NT2/D1 (cell line): ENCODE measurements at places on chromosomes 7 and 10.

- DNase-seq: no peak
Observed at GRCh38 chr7:113085781-113086390, 741 bp downstream of the GPR85 start.

GRCh38 chr7:76086070-76086469 lies 38.2 kb downstream of the MDH2 start:
- no peak for DNase-seq

DNA sequence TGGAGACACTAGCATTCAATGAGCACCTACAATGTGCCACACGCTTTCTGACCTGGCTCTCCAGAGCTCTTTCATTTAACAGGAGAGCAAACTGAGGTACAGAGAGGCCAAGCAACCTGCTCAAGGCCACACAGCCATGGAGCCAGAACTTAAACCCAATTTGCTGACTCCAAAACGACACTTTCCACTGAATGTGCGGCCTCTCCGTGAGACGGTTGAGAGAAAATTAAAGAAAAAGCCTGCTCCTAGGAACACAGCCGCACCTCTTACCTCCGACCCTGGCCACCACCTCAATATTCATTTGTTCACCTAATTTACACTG lies 42.8 kb downstream of the ZCCHC24 start:
- no peak for DNase-seq

- DNase-seq: no peak
Observed at GRCh38 chr7:145497911-145498525, 618.6 kb upstream of the CNTNAP2 start.

GRCh38 chr10:110408203-110408871 lies 89.4 kb upstream of the DUSP5 start:
- peak; percentile 42 for DNase-seq

DNA sequence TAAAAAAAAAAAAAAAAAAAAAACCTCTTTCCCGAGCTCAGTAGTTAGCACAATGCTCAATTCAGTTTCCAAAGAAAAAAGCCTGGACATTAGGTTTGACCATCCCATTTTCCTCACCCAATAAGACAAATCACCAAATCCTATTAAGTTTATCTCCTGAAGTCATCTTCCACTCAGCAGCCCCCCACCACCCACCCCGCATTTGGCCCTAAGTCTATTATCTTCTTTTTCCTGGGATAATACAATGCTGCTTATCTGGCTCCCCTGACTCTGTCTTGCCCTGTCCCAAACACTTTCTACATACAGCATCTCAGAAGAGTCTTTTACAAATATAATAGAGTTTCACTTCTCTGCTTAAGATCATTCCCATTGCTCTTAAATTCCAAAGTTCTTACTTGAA lies 17.8 kb upstream of the LMOD2 start:
- DNase-seq: no peak

- DNase-seq: no peak
Observed at GRCh38 chr7:39686261-39686924, 63.0 kb downstream of the RALA start.

DNA sequence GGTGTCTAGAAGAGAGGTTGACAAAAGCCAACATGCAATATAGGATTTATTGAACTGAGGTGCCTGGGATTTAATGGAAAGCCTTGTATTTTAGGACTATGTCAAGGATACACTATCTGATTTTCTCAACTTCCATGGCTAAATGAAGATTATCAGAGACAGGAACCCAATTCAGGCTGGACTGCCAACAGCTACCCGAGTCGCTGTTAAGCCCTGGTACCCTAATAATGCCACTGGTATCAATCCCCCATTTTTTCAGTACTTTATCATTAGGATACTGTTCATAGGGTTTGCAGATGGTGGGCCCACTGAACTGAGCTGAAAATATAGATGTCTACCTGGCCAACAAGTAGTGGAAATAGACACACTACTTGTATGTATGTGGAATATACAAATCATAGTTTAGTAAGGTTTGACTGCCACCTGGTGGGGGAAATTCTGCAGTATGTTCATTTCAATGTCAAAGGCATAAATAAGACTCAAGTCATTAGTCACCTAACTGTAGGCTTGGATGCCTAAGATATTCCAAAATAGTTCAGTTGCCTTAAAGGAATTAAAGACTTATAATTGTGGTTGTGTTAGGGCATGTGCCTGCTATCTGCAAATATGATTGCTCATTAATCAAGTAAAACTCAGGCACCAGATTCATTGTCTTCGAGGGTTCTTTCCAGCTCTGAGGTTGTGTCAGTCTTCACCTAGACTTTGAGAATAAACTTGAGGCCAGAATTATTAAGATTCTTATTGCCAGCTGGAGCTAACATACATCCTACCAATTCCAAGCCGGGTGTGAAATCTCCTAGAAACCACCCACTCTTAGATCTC lies 34.1 kb upstream of the NOBOX start:
- DNase-seq: peak; percentile 63

DNA sequence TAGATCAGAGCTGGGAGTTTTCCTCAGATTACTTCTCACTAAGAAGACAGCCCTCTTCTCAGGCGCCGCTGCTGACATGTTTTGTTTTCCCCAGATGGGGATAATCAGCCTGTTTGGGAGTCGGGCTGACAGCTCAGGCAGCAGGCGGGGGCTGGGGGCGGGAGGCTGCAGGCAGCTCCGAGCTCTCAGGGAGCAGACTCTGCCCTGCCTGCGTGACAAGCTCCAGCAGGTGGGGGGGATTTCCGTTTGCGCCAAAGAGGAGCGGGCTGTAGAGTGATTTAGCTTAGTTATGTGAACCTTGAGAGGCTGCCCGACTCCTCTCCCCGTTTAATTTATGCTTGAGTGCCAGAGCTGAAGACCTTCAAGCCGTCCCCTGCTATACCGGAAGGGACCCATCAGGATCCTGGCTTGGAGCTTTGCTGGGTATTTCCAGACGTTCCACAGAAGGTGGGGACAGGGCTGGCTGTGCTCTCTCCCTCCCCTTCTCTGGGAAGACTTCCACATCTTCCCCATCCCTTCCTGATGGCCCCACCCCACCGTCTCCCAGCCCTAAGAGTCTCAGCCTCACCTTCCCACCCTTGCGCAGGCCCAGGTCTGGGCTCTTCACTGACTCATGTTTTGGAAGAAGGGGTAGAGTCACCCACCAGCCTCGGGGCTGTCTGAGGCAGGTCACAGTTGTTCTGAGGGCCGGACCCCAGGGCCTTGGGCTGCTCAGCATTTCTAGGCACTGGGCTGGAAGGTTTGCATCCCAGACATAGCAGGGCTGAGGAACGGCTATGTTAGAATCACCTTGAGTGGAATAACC lies 24.7 kb upstream of the ADCYAP1R1 start:
- peak; percentile 79 for DNase-seq

DNA sequence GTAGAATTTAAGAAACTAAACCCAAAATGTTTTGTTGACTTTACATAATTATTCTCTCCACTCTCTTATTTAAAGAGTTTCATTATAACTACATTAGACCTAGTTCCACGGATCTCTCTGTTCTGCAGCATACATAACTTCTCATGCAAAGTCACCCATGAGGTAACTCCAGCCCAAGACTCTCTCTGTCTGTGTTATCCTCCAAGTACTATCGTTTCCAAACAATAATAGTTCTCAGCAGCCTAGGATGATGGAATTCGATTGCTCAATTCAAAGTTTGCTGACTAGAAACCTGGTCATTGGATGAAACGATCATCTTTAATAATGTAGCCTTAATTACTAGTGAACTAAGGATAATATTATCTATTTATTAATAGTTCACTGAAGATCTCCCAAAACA lies 203.1 kb upstream of the PTN start:
- DNase-seq: no peak

DNA sequence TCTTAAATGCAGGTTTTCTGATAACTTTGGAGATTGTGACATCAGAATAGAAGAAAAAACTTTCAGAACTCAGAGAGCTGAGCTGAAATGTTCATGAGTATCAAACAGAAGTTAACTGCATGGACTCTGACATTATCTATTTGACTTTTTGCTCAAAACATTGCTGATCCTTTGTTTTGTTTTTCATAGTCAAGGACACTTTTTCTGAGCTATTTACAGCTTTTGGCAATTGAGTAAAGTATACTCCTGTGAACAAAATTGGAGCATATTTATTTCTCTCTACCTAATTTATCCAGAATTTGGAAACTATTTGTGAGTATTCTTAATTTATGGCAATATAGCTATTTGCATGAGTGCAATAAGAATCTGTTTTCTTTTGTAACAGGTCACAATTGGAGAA lies 11.1 kb downstream of the KCP start:
- no peak for DNase-seq

- DNase-seq: no peak
Observed at GRCh38 chr10:102059987-102060386, 4.0 kb upstream of the ARMH3 start.

DNA sequence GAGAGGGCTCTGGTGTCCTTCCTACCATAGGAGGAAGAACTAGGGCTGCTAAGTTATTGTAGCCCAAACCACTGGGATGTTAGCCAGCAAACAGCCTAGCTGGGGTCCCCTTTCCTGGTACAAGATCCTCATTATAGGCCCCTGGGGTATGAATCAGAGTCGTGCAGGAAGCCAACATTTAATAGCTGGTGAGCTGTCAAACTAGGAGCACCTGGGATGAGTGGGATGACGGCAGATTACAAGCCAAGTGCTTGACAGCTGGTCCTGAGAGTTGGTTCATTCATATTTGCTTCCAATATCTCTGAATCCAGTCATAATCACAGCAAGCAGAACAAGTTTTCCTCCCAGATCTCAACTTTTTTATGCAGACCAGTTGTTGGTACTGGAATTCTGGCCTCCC lies 25.1 kb upstream of the DNAJB12 start:
- DNase-seq: no peak

- DNase-seq: no peak
Observed at GRCh38 chr10:27344568-27345454, 104.2 kb upstream of the ACBD5 start.

DNA sequence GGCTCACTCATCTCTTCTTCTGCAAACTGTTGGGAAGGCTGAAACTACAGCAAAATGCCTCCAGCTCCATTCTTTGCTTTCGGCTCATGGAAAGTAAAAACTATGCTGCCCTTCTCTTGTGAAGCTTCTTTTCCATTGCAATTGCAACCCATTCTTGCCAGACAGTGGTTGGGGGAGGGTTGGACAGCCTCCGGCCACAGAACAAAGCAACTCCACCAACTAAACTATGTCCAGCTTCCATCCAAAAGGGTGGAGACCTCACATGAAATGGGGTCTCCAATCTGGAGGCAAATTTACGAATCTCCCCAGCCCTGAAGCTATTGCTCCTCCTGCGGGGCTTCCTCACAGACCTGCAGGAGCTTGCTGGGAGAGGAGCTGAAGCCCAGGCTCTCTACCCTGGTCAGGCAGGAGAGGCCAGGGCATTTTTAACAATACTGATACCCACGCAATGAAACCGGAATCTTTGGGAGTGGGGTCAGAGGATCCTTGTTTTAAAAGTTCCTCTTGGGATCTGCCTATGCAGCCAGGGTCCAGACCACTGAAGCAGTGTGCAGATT lies 549 bp downstream of the GPNMB start:
- no peak for DNase-seq

DNA sequence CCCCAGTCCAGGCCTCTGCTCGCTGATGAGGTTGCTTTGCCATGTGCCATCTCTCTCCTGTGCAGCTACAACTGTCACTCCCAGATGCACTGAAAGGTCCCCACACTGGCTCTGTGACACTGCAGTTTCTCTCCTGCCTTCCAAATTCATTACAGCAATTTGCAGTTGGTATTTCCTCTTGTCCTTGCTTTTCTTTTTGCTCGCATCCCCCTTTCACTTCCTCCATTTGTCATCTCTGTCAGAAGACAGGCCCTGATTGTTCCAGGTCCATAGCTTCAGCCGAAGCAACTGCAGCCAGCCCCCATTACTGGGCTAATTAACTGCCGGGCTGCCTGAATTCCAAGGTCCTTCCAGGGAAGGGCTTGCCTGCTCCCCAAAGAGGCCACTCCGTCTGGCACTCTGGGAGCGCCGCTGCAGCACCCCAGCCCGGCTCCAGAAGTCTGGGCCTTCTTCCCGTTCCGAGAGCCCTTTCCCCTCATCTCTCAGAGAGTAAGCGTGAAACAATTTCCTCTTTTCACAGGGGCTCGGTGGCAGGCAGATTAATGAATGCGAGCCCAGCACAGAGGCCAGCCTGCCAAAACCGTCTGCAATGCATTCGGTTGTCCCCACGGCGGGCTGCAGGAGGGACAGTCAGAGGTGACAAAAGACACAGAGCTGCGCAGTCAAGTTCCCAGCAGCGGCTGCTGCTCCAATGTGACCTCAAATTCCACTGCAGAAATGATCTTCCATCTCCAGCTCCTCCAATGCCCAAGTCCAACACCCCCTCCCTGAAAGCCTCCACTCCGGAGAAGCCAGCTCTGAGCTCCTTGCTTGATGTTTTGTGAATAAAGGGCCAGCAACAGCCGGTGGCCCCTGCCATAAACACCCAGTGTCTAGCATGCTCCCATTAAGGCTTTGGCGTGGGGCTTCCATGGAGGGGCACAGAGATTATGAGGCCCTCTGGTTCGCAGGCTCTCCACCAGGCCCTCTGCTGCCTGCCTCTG lies 279.4 kb upstream of the HABP2 start:
- DNase-seq: no peak

GRCh38 chr7:153590571-153590970 lies 461.6 kb upstream of the DPP6 start:
- DNase-seq: no peak

GRCh38 chr7:77912293-77912692 lies 113.7 kb downstream of the PHTF2 start:
- no peak for DNase-seq

DNA sequence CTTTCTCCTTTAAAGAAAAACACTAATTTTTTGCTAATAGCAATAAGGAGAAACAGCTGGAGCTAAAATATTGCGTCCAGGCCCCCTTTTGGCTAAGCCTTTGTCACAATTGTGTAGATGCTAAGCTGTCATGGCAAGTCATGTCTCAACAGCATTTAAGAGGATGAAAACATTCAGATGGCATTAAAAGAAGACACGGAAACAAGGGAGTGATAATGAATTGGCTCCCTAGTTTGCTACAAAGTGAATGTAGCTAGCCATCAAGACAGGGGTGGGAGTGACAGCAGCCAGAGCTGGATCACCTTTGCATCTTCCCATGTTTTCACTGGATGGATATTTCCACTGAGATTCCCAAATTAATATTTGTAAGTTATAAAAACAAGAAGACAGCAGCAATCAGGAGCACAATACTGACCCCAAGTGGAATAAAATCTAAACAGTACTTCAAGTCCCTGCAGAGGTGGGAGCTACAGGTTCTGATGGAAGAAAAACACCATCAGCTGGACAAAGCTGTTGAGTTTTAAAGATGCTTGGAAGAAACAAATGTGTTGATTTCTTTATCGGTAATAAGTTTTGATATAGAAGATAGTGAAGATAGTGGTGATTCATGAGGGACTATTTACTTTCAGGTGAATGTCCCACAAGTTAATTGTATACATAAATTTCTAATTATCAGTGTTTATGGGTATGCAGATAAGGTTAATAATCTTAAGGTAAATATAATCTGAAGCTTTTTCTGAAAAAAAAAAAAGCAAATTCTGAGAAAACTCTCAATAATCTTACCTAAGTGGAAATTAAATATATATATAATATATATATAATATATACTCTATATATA lies 129.4 kb downstream of the SLC16A9 start:
- DNase-seq: no peak

DNA sequence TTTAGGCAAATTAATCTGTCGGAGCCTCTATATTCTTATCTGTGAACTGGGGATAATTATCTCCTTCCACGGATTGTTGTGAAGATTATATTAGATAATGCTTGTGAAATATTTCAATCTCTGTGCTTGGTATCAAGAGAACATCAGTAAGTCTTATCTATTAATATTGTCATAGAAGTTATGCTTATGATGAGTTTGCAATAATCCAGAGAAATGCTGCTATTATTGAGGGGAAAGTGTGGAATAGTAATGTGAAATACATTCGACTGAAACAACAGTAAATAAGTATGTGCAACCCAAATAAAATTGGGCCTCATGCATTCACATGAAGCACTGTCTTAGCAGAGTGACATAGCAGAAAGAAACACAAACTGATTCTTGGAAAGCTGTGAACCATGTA lies 13.7 kb downstream of the RHOBTB1 start:
- DNase-seq: no peak
